ENCODE measurements at places on chromosomes 7 and 10.
A peak's percentile ranks its signal among the peaks of the same experiment; 100 is the strongest.

DNA sequence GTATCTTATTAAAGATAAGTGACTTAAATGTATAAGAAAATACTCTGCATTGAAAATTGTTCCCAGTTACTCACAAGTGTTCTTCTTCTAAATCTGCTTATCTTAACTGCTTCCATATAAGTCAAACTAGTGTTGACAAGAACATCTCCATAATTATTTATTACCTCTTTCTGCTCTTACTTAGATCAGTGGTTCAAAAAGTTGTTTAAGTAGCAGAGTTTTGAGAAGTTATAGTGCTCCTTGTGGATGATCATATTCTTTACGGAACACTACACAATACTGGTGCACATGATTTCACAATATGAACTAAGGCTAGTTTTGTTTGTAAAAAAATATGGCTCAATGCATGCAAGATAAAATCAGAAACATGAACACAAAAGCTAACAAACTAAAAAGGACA is 168.4 kb downstream of the SEMA3D start:
- no peak for DNase-seq

GRCh38 chr7:71768450-71768849 is 636.5 kb downstream of the GALNT17 start:
- no peak for DNase-seq

GRCh38 chr7:142438235-142438922 is 180.5 kb upstream of the PRSS58 start:
- no peak for DNase-seq

DNA sequence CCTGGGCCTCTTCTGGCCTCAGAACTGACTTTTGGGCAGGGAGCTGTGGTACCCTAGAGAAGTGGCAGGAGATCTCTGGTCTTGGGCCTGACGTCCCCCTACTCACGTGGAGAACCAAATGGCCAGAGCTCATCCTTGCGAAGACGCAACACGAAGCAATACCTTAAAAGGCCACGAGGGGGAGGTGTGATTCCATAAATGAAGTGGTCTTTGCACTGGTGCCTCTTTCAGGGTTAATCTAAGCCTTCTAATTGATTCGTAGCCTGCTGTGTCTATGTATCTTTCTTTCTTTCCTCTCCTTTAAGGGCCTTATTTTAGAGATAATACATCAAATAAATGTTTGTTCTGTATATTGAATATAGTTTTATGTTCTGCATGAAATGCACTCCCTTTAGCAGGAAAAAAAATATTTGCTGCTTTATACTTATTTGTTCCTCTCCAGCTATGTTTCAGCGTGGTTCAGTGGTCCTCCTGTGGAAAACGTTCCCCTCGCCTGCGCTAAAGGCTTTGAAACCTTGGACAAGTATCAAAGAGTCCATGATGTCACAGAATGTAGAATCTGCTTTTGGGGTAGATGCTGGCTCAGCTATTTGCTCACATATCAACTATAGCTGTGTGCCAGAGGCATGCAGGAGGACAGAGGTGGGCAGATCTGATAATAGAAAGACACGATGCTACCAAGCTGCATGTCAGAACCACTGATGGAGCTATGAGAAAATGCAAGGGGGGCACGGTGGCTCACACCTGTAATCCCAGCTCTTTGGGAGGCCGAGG is 41.0 kb downstream of the STRA8 start:
- DNase-seq, result peak; percentile 69

DNA sequence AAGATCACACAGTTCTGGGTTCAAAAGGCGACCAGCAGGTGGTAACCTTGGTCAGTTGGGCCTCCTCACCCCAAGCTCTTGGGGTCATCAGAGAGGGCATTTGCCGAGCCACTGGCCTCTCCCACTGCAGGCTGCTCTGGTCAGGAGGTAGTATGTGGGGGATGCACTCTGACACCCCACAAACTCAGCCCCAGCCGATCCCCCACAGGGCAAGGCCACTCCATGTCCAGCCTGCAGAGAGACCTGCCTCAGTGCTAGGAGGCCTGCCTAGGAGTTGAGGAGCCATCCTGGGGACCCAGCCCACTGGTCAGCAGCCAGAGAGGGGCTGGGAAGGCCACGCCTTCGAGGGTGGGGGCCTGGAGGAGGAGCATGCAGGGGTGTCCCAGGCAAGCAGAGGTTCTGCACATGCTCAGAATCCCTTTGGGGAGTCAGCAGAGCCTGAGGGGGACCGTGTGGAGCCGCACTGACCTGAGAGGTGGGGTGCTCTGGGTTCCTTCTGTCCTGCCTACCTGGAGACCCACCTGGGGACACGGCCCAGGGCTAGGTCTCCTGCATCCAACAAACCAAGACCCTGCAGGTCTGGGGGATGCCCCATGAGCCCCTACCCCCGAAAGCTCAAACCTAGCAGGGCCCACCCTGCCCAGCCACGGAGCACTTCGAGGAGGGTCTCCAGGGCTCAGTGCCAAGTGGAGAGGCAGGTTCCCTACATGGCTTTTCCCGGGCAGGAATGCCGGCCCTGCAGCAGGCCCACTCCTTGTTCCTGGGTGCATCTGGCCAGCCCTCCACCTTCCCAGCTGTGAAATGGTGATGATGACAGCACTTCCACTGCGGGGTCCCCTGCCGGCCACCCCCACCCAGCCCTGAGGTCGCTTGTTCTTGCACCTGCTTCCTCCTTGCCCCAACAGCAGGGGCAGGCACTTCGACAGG is 58.5 kb downstream of the RASGEF1A start:
- peak; percentile 2 for DNase-seq

DNA sequence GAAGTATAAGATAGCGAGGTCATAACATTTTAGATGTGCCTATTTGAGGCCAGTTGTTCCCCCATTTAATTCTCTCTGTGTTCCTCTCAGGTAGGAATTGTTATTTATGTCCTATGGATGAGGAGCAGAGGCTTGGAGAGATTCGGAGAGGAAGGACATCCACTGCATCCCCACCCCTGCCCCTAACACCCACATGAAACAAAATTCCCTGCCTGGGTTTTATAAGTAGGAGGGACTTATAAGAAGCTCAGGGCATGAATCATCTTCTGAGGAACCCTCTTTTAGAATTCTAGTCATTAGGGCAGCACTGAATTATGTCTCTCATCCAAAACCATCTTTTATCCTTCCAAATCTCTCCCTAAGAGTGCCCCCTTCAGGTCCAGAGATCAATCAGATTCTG is 5.0 kb downstream of the CHAT start:
- DNase-seq, result no peak

DNA sequence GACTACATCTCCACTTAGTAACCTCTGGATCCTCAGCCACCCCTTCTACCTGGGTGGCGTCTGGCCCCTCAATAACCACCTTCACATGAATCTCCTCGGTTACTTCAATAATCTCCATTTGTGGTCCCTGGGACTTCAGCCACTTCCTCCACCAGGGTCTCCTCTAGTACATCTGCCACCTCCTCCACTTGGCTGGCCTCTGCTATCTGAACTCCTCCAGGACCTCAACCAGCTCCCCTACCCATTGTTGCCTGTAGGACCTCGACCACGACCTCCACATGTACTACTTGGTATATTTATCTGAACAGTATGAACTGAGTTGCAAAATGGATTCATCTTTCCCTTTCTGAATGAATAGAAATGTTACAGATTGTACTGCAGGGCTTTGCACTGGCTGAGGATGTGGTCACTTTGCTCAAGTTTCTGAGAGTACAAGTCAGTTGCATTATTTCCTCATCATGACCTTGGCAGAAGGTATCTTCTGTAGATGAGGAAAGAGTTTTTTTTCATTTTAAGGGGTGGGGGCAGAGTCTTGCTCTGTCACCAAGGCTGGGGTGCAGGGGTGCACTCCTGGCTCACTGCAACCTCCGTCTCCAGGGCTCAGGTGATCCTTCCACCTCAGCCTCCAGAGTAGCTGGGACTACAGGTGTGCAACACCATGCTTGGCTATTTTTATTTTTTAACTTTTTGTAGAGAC is 36.0 kb downstream of the MAT1A start:
- DNase-seq, result no peak

GRCh38 chr7:138992052-138992531 is 10.9 kb upstream of the KIAA1549 start:
- DNase-seq, result no peak

GRCh38 chr10:86266446-86267242 is 100.0 kb downstream of the GRID1 start:
- no peak for DNase-seq

DNA sequence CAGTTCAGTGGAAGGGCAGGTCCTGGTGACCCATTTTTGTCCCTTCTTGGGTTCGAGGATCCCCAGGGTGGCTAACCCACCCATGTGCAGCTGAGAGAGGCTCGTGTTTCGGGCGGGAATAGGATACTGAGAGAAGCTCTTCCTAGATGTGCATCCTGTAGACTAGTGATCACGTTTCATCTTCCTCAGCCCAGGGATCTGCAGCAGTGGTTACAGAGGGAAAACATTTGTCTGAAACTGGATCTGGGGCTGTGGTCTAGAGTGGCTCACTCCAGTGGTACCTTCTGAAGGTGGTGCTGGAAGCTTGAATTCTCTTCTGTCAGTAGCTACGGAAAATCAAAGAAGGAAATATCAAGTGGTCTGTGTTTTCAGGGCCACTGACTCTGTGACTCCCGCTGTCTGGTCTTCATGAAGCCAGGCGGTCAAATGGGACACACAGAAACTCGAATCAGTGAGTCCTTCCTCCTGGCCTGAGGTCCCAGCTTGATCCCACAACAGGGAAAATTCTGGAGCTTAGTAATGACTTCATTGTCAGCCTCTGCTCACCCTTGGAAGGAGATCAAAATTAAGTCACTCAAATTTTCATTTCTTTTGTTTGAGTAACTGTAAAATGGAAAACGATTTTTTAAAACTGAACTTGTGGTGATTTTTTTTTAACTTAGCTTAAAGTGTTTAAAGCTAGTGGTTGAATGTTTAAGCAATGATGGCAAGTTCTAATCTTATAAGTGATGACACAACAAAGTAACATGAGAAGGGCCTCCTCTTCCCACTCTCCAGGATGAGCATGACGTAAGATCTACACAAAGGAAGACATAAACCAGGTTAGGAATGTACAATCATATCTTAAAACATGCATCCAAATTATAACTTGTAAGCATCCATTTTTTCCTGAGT is 469.3 kb upstream of the KLF6 start:
- DNase-seq, result no peak

DNA sequence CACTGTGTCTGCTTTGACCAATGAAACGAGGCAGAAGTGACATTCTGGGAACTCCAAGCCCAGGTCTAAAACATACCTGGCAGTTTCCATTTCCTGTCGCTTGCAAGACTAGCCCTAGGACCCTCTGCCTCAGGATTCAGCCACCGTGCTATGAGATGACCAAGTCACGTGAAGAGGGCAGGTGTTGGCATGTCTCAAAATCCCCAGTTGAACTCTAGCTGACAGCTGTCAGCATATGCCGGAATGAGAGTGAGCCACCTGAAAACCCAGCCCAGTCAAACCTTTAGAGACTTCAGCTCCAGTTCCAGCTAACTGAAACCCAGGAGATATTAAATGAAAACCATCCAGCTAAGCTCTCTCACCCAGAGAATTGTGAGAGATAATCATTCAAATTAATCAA is 89.9 kb upstream of the PPP1R3A start:
- DNase-seq, result no peak

DNA sequence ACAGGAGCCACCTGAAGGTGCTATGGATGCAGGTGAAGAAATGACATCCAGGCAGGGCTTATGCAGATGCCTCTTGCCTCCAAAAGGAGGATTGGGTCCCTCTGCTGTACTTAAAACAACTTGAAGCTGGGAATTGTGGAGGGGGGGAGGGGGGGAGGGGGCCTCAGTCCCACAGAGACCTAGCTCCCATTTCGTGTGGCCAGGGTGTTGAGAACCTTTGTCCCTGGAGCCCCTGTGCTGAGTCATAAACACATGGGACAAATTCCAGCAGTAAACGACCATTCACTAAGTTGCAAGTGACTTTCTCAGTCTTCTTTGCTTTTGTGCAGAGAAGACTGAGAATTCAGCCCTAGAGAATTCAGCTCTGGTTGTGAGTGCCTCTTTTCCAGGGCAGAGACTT is 96.5 kb upstream of the PODXL start:
- DNase-seq, result no peak

DNA sequence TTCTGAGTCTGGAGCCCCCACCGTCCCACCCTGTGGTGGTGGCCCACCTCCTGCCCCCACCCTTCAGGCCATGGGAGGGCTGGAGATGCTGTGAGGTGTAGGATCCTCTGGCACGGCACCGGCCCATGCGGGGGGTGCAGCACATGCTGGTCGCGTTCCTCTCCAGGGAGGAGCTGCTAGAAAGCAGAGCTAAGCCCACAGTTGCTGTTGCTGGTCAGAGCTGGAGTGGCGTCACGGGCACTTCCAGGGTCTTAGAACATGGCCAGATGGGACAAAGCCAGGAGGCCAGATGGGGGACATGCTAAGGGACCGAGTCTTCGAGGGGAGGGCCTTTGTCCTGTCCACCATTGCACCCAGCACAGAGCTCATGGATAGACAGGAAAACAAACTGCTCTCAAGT is 21.6 kb downstream of the AGAP3 start:
- DNase-seq, result no peak

DNA sequence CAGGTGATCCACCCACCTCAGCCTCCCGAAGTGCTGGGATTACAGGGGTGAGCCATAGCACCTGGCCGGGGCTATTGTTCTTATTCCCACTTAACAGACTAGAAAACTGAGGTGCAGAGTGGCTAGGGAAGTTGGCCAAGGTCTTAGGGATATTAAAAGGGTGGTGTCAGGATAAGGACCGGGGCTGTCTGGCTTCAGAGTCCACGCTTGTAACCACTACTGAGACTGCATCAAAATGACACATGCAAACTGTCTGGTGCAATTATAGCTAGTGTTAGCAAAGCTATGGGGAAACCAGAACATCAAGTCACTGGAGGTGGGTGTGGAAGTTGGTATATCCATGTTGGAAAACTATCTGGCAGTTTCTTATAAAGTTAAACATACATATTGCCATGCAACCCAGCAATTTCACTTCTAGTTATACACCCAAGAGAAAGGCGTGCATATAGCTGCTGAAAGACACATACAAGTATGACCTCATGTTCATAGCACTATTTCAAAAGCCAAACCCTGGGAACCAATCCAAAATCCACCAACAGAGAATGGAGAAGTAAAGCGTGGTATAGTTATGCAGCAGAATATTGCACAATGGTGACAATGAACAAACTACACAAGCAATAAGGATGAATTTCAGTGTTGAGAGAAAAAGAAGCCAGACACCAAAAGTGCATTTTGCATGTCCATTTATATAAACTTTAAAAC is 33.9 kb upstream of the EEPD1 start:
- DNase-seq, result no peak

DNA sequence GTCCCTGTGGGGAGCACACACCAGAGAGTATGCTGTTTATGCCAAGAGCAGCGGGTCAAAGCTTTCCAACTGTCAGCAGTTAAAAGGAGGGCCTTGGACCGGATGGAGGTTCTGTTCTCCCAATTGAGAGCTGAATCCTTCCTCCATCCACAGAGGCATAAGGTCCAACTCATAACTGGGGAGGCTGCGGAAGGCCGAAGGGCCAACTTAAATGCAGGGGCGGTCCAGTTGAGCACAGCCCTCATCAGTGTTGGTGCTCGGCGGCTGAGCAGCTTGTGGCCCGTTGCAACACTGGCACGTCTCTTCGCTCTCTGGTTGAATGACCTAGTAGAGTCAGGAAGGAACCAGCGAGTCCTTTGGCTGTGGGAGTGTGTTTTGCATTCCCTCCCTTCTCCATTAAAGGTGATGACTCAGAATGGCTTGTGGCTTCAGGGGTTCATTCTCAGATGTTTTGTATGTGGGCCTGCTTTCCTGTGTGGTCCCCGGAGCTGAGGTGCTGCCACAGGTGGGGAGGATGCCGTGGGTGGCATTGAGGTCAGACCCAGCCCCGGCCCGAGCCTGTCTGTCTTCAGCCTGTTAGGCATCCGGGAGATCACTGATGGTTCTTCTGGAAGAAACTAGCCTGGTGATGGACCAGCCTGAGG is 44.8 kb upstream of the DMBT1 start:
- DNase-seq, result peak; percentile 74

- DNase-seq, result no peak
These were observed 49.7 kb upstream of the PRKAR2B start for GRCh38 chr7:106994833-106995232.

GRCh38 chr7:69342154-69342884 is 256.0 kb upstream of the AUTS2 start:
- DNase-seq, result no peak

Data from activated gamma-delta T cell treated with Interleukin-2 at 50 U/mL for 16 hours (primary cell).